ENCODE measurements at places on chromosomes 5 and 9.
A peak's percentile ranks its signal among the peaks of the same experiment; 100 is the strongest.

GRCh38 chr9:104286187-104286586, 192.1 kb downstream of the SMC2 start:
- DNase-seq, result no peak

DNA sequence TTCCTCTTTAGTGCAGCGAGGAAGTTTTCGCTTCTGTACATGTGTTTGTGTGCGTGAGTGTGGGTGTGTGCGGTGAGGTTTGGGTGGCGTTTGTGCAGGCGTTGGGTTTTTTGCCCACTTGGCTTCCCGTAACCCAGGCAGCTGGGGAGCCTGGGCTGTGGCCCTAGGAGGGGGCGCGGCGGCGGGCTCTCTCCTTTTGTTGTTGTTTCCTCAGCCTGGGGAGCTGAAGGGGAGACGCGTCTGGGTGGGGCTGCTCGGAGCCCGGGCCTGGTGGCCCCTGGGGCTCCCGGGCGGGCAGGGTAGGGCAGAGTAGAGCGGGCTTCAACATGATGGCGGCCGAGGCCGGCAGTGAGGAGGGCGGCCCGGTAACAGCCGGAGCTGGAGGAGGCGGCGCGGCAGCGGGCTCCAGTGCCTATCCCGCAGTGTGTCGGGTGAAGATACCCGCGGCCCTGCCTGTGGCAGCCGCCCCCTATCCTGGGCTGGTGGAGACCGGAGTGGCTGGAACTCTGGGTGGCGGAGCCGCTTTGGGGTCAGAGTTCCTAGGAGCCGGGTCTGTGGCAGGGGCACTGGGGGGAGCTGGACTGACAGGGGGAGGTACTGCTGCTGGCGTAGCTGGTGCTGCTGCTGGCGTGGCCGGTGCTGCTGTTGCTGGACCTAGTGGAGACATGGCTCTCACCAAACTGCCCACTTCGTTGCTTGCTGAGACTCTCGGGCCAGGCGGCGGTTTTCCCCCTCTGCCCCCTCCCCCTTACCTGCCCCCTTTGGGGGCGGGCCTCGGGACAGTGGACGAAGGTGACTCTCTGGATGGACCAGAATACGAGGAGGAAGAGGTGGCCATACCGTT, 665 bp downstream of the RASA1 start:
- DNase-seq, result peak; percentile 85

GRCh38 chr5:5419291-5420210, 2.9 kb upstream of the ICE1 start:
- DNase-seq, result peak; percentile 46

DNA sequence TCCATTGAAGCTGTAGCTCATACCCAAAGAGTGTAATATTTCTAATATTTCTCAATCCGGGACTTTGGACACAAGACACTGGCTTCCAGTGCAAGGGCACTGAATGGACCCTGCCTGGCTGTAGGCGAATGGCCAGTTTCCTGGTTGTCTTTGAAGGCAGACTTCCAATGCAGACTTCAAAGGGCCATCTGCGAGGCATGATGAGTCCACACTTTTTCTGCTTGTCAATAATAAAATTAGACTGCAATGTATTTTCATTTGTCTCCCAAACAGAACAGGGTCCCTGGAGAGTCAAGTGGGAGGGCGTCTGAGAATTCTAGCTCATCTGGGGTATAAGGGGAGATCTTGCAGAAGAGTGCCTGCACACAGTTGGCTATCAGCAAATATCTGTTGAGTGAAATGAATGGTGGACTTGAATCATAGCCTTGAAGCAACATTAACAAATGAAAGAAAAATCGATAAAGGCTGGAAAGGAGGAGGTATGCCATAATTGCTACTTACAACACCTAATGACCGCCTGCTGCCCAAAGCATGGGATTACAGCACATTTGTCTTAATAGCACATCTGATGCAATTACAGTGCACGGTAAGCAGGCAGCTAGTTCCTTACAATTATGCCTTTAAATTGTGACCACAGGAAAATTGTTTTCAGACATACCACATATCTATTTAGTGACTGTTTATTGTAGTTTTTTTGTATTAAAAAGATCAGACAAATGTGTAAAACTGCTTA, 137.5 kb downstream of the ARHGEF28 start:
- DNase-seq, result no peak

DNA sequence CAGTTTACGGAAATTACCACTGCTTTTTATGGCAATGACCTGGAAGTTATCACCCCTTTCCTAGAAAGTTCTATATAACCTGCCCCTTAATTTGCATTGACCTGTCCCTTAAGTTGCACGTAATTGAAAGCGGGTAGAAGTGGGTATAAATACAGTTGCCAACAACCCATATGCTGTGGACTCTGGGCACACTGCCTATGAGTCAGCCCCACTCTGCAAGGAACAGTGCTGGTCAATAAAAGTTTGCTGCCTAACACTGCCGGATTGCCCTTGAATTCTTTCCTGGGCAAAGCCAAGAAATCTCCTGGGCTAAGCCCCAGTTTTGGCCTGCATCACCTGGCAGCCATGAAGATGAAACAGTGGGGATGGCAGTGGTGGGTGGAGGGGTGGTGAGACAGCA, 23.9 kb upstream of the CLPTM1L start:
- no peak for DNase-seq
